ENCODE measurements at places on chromosomes 3 and 15.

GRCh38 chr3:72690629-72691028, 157.6 kb downstream of the SHQ1 start:
- DNase-seq = no peak

DNA sequence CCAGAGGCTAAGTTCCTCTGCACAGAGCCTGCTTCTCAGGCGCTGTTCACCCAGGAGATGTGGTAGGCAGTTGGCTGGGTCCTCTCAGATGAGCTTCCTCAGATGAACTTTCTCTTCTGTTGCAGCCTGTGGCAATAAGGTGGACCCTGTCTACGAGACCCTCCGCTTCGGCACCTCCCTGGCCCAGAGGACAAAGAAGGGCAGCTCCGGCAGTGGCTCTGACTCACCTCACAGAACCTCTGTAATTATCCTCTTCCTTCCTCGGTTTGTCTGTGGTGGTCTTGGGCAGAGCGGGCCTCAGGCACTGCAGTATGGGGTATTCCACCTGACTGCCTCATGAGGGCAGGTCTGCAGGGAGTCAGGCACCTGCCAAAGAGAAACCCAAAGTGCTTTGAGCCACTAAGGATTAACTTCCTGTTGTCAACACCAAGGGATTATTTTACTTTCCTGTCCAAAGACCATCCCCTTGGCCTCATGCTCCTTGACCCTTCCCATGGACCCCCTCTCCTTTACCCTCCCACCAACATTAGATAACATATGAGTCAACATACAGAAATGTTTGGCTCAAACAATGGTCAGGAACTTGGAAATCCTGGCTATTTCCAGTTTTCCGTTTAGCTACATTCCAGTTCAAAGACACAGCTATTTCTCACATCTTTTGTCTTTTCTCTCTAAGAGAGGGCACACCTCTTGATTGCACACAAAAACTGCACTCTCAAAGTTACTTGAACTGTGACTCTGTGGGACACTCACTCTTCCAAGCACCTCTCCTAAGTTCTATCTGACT, 105.9 kb downstream of the STAC start:
- no peak for DNase-seq

GRCh38 chr3:16824081-16824696, 60.6 kb upstream of the PLCL2 start:
- DNase-seq = no peak

DNA sequence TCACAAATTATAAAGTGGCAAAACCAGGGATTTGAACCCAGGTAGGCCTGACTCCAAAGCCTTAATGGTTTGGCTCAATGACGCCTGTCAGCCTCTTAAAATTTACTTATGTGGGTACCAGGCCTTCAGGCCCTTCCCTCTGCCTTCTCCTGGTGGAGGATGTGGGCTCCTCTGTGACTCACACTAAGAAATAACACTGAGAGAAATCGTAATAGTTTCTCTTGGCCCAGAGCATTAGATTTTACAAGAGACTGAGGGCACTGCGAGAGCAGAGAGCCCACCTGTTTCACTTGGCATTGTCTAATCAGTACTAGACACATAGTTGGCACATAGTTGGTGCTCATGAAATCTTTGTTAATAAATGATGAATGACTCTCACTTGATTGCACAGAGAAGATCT, 505.2 kb downstream of the SHQ1 start:
- DNase-seq = no peak

- DNase-seq = no peak
Measured at GRCh38 chr3:81439108-81439507, 322.3 kb downstream of the GBE1 start.

GRCh38 chr3:172133838-172134237, 94.5 kb downstream of the FNDC3B start:
- DNase-seq = no peak

- no peak for DNase-seq
Measured at GRCh38 chr3:123373474-123373987, 75.4 kb downstream of the ADCY5 start.

- no peak for DNase-seq
Measured at GRCh38 chr15:100759106-100759505, 120.5 kb upstream of the ALDH1A3 start.

DNA sequence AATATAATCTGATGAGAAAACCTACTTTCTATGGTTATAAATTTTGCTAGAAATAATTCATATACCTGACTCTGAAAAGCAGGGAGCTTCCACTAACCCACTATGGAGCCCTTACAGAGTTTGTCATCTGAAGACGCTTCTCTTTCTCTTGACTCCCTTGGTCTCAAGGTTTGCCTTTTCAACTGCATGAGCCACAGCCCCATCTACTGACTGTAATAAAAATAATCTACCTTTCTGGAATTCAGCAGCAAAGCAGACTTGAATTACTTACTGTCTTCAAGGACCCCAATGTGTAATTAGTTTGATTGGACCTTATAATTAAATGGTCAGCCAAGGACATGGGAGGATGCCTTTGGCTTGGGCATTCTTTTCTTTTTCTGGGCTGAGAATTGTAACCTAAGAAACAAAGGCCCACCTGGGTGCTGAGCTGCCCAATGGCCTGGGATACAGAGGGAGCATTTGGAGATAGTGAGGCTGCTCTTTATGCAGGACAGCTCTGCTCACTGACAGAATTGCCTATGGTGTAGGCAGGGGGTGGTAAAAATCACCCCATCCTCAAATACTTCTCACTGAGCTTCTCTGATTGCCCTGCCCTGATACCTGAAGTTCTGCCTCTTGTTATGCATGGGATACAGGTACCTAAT, 178.6 kb upstream of the TRIM42 start:
- DNase-seq = no peak

GRCh38 chr3:4351872-4352271, 48.7 kb downstream of the SETMAR start:
- no peak for DNase-seq

DNA sequence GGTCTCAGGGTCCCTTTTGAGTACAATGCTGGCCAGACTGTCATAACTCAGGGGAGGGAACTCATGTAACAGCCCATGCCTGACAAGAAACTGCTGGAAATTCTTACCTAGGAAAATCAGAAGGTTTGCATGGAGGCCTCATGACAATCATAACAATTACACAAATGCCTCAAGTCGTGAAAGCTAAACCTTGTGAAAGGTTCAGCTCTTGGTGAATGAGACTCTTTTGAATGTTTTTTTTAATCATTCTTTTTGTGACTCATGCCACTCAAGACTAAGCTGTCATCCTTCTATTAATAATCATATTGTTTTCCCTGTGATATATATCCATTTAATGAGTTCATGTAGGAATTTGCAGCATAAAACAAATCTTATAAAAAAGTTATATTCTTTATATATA, 61.4 kb upstream of the LEKR1 start:
- no peak for DNase-seq

- no peak for DNase-seq
Measured at GRCh38 chr3:158846803-158847451, 45.1 kb downstream of the MFSD1 start.
